Keratinocyte (primary cell): ENCODE measurements at places on chromosomes 11 and 22. TPM values are rescaled to one million over a fixed set of nuclear protein-coding genes. Genes with fewer than 3 reads are reported as not detected.
A peak's percentile ranks its signal among the peaks of the same experiment; 100 is the strongest.

C22orf23 gene
- 0.10 TPM in 1 of 3 replicates, not detected in the others for polyA plus RNA-seq

FAM83F gene
- 15.3 to 45.1 TPM (median 22.8 TPM) in 3 replicates for polyA plus RNA-seq

TESMIN gene
- 2.4 to 4.9 TPM (median 4.0 TPM) in 3 replicates for polyA plus RNA-seq

OR52N2 gene
- not detected in 3 replicates for polyA plus RNA-seq

GRCh38 chr22:42614312-42615091 is at the start of gene POLDIP3:
Gene POLDIP3 (minus strand): TSS chr22:42614883. CDS start chr22:42614857, 26 bp downstream.
- H3K27ac ChIP-seq, result peak within 1 kb of the TSS; percentile 100
- H3K27me3 ChIP-seq, result no peaks in the 10 kb centered on the region
- H3K36me3 ChIP-seq, result peaks cover 16% of the 10 kb centered on the region
- H3K4me1 ChIP-seq, result peaks cover 24% of the 10 kb centered on the region

- peaks cover 22% of the 10 kb centered on the region for H3K4me1 ChIP-seq
- no peaks in the 10 kb centered on the region for H3K27me3 ChIP-seq
- no peaks in the 10 kb centered on the region for H3K36me3 ChIP-seq
- H3K27ac ChIP-seq, result no peak overlapping the region
- DNase-seq, result no peak
Observed at GRCh38 chr11:9367551-9367950, 16.9 kb upstream of the IPO7 start.

DNA sequence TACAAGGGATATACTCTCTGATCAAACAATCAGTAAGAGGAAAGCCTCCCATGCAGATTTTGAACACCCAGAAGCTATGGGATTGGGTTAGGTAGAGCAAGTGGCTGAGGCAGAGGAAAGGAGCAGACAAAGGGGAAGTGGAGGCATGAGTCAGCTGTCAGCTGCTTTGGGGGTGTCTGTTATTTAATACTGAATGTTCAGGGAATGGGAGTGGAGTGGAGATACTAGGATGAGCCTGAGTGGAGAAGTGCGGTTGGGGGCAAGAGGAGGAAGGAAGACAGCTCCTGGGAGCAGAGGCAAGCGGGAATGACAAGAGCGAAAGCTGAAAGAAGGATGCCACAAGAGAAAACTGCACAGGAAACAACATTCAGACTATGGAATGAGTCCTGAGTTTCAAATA is 22.7 kb upstream of the TMPRSS5 start:
- no peaks in the 10 kb centered on the region for H3K36me3 ChIP-seq
- H3K4me3 ChIP-seq, result no peak overlapping the region
- H3K4me1 ChIP-seq, result peaks cover 5% of the 10 kb centered on the region
- no peak for DNase-seq
- no peaks in the 10 kb centered on the region for H3K27me3 ChIP-seq
- no peak overlapping the region for H3K27ac ChIP-seq

- DNase-seq, result no peak
- no peak overlapping the region for H3K4me3 ChIP-seq
- no peaks in the 10 kb centered on the region for H3K27me3 ChIP-seq
- H3K4me1 ChIP-seq, result peaks cover 26% of the 10 kb centered on the region
- H3K36me3 ChIP-seq, result no peaks in the 10 kb centered on the region
Observed at GRCh38 chr11:83865636-83866461, 579.7 kb upstream of the CCDC90B start.

GRCh38 chr11:34840736-34841386 is 75.3 kb downstream of the APIP start:
- no peak overlapping the region for H3K4me3 ChIP-seq
- H3K4me1 ChIP-seq, result peaks cover 2% of the 10 kb centered on the region

DNA sequence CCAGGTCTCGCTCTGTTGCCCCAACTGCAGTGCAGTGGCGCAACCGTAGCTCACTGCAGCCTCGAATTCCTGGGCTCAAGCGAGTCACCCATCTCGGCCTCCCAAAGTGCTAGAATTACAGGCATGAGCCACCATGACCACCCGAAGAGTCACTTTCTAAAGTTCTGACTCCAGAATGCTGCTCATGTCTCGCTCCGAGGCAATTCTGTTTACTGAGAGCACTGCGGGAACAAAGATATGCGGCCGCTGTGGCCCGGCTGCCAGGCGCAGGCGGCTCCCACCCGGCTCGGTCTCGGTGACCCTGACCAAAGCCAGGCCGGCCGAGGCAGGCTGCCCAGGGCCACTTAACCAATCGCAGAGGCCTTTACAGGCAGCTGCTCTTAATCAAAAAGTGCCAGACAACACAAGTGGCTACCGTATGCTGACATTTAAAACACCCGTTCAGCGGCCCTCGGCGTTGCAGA is 78.7 kb downstream of the PHF21B start:
- no peak overlapping the region for H3K4me3 ChIP-seq
- H3K27me3 ChIP-seq, result peaks cover 17% of the 10 kb centered on the region
- no peaks in the 10 kb centered on the region for H3K36me3 ChIP-seq
- no peak for DNase-seq
- no peaks in the 10 kb centered on the region for H3K4me1 ChIP-seq

DNA sequence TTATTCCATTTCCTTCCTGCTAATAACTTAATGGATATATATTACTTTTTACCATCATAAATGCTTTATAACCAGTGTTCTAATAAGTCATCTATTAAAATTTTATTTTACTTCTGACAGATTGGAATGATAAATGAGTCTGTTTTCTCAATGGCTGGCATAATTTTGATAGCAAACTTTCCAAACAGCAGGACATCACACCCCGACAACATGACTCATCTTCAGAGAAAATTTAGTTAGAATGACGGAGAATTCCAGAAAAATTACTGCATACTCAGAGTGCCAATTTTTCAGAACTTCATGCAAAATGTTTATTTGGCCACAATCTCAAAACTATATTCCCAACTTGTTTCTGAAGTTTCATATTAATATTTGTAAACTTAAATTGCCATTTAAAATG is 174.4 kb downstream of the SWAP70 start:
- no peaks in the 10 kb centered on the region for H3K36me3 ChIP-seq
- H3K4me1 ChIP-seq, result peaks cover 37% of the 10 kb centered on the region
- no peak overlapping the region for H3K4me3 ChIP-seq
- no peaks in the 10 kb centered on the region for H3K27me3 ChIP-seq
- no peak for DNase-seq
- H3K27ac ChIP-seq, result peak overlapping the region; percentile 68

- DNase-seq, result no peak
- H3K4me3 ChIP-seq, result no peak overlapping the region
- H3K27ac ChIP-seq, result no peak overlapping the region
- no peaks in the 10 kb centered on the region for H3K36me3 ChIP-seq
- H3K27me3 ChIP-seq, result peaks cover 74% of the 10 kb centered on the region
- no peaks in the 10 kb centered on the region for H3K4me1 ChIP-seq
Observed at GRCh38 chr11:2808850-2809846, 76.4 kb downstream of the CDKN1C start.

GRCh38 chr11:34564406-34564805 is 50.8 kb upstream of the ELF5 start:
- H3K27me3 ChIP-seq, result no peaks in the 10 kb centered on the region
- no peaks in the 10 kb centered on the region for H3K36me3 ChIP-seq
- peaks cover 20% of the 10 kb centered on the region for H3K4me1 ChIP-seq
- H3K4me3 ChIP-seq, result no peak overlapping the region

DNA sequence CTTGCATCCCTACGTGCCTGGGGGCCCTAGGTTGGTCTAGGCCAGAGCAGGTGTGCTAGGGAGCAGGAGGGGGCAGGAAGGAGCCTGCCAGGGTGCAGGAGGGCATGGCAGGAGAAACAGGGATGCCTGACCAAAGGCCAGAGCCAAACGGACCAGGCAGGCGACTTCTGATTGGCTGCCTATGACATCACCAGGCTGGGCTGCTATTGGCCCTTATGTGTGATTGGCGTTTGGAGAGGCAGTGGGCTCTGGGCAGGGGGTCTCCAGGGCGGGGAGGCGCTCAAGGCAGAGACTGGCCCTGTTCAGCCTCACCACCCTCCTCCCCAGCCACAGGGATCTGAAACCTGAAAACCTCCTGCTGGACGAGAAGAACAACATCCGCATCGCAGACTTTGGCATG is 44.4 kb downstream of the MOB2 start:
- DNase-seq, result no peak
- no peak overlapping the region for H3K27ac ChIP-seq
- H3K36me3 ChIP-seq, result no peaks in the 10 kb centered on the region
- no peaks in the 10 kb centered on the region for H3K4me1 ChIP-seq

GRCh38 chr11:126968915-126969314 is 31.7 kb downstream of the KIRREL3 start:
- no peaks in the 10 kb centered on the region for H3K27me3 ChIP-seq
- no peak for DNase-seq
- no peak overlapping the region for H3K4me3 ChIP-seq
- peaks cover 15% of the 10 kb centered on the region for H3K4me1 ChIP-seq
- no peaks in the 10 kb centered on the region for H3K36me3 ChIP-seq
- H3K27ac ChIP-seq, result peak overlapping the region; percentile 58

GRCh38 chr22:24948356-24949202 is 2.1 kb upstream of the LHFPL7 start:
- H3K4me1 ChIP-seq, result peaks cover 20% of the 10 kb centered on the region
- no peaks in the 10 kb centered on the region for H3K27me3 ChIP-seq
- no peak overlapping the region for H3K4me3 ChIP-seq
- DNase-seq, result no peak
- H3K36me3 ChIP-seq, result no peaks in the 10 kb centered on the region
- no peak overlapping the region for H3K27ac ChIP-seq

DNA sequence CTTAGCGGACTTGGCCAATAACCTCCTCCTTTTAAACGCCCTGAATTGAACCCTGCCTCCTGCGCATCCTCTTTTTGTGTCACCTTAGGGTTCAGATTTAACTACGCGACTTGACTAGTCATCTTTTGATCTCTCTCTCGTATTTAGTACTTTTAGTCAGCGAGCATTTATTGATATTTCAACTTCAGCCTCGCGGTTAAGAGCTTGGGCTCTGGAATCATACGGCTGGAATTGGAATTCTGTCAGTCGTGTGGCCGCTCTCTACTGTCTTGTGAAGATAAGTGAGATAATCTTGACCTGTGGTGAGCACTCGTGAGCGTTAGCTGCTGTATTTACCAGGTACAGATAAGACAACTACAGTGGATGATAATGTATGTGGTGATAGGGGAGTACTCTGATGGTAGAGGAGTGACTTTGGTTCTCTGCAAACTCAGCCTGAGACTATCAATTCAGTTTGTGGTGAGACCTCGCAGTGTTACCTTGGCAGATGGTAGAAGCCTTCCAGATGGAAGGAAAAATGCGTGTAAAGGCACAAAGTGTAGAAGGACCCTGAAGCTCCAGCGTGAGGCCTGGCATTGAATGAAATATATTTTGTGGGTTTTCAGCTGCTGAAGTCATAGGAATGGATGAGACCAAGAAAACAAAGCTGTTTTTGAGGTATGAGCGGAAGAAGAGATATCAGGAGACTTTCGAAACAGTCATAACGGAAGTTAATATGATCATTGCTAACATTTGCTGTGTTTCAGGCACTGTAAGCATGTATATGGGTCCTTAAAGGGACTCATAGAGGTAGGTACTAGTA is 682 bp downstream of the ATM start:
- peak overlapping the region; percentile 77 for H3K27ac ChIP-seq
- no peak for DNase-seq
- no peaks in the 10 kb centered on the region for H3K27me3 ChIP-seq
- peak overlapping the region; percentile 64 for H3K4me3 ChIP-seq

GRCh38 chr11:94844031-94844430 is 75.9 kb downstream of the AMOTL1 start:
- H3K4me3 ChIP-seq, result no peak overlapping the region
- DNase-seq, result no peak
- H3K36me3 ChIP-seq, result peaks cover 44% of the 10 kb centered on the region
- H3K4me1 ChIP-seq, result peaks cover 22% of the 10 kb centered on the region
- no peak overlapping the region for H3K27ac ChIP-seq
- H3K27me3 ChIP-seq, result no peaks in the 10 kb centered on the region
